Fibroblast of mammary gland (primary cell): ENCODE measurements at places on chromosomes 4 and X.

DNA sequence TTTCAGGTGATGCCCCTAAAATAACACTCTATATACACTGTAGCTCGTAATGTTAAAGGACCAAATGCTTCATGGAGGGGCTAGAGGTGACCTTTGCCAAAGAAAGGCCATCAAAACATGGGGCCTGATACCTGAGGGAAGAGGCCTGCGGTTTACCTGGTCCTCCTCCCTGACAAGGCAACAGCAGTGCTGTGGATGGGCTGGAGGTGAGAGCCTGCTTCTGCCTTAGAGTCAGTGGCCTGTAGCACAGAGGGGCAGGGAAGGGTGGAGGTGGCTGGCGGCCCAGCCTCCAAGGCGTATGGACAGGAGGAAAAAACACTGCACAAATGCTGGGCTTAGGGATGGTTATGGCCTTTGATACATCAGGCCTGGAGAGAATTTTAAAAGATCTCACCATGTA lies 137.8 kb upstream of the USP38 start:
- no peak for DNase-seq

DNA sequence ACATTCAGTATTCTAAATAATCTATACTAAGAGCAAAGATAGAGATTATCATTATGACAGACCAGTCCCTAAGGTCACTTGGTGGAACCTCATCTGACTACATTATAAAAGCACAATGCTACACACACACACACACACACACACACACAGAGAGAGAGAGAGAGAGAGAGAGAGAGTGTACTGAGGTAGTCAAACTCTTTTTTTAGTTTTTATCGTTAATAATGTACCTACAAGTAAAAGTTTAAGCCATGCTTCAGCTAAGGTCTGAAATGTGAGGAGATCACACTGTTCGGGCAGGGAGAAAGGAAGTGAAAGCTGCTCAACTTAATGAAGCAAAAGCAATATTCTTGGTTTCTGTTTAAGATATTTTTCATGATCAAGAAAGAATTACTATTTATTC lies 75.8 kb upstream of the CCDC160 start:
- DNase-seq: no peak

DNA sequence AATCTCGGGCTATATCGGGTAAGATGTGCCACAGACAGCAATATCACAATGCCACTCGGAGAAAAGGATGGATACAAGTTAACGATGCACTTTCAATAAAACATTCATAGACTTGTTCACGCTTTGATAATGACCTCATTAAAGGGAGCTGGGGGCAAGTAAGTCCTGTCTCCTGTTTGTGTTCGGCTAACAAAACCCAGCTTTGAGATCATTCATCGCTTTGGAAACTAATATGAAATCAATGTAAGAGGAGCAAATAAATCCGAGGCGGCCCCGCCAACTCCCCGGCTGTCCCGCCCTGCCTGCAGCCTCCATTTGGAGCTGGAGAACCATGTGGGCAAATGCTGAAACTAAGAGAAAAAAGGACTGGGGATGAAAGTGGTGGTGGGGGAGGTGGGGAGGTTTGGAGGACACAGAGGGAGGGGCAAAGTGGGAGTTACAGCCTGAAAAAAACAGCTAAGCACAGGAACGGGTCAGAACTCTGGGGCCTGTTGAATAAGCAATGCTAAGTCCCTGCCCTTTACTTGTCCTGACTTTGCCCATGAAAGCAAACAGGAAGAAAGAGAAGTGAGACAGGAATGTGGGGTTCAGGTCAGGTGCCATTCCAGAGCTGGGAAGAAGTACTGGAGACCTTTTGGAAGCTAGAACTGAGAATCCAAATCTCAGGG lies 3.5 kb upstream of the GSX2 start:
- DNase-seq: no peak

DNA sequence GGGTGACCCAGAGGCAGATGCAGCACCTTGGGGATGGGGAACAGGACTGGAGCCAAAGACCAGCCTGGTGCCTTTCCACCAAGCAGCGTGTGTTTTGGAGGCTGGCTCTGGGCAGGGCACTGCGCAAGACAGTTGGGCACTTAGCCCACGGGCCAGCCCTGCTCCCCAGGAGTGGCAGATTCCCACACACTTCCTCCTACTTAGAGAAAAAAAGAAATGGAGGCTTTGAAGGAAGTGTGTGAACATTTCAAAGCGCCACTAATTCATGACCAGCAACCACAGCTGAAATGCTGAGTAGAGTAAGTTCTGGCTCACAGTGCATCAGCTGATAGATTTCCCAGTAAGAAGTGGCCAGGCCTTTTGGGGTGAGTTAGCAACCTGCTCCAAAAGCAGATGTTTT lies 54.9 kb upstream of the LGI2 start:
- no peak for DNase-seq
